ENCODE measurements at places on chromosomes 2 and 18.
A peak's percentile ranks its signal among the peaks of the same experiment; 100 is the strongest.

DNA sequence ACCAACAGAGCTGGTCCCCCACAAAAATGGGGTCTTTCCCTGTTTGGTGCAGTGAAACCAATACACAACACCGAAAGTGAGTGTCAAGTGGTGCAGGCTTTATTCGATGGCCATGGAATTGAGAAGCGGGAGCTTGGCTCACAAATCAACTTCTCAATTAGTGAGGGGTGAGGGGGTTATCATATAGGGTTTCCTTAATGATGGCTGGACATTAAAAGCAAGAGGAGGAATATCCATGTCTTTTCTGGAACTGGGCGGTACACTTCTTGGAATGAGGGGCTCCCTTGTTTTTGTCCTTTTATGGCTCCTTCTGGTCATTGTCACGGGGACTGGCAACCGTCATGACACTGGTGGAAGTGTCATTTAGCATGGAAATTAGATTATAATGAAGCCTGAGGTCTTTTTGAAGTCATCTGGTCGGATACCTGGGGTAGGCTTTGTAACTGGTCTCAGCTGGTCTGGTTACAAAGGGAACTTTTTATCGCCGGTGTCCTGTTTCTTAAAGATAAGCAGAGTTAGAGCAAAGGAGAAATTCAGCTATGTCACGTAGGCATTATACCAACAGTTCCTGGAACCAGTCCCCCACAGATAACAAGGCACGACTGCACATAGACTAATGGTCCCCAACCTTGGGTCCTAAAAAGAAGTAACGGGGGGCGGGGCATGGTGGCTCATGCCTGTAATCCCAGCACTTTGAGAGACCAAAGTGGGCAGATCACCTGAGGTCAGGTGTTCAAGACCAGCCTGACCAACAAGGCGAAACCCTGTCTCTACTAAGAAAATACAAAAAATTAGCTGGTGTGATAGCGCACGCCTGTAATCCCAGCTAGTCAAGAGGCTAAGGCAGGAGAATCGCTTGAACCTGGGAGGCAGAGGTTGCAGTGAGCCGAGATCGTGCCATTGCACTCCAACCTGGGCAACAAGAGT is 93.5 kb upstream of the NDUFV2 start:
- no peak for DNase-seq

- DNase-seq: no peak
Measured at GRCh38 chr2:168731616-168732015, 70.8 kb upstream of the NOSTRIN start.

GRCh38 chr18:59629894-59630293 is 67.3 kb downstream of the CCBE1 start:
- DNase-seq: no peak

DNA sequence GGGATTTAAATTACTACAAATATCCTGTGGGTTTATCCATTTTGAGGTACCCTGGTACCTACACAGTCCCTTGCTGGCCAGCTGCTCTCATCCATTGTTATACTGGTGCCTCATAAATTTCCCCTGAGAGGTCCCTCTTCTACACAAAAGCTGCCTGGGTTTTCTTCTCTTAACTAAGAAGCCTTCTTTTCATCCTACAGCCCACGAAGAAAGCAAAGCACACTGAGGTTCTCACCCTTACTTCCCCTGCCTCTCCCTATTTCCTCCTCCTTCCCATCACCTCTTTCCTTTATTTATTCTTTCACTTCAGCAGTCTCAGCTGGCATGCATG is 154.9 kb downstream of the CSRNP3 start:
- DNase-seq: peak; percentile 46

GRCh38 chr18:79952456-79952995 is 1.1 kb upstream of the SLC66A2 start:
- DNase-seq: no peak

GRCh38 chr2:70516596-70516995 is 37.0 kb downstream of the TGFA start:
- no peak for DNase-seq

DNA sequence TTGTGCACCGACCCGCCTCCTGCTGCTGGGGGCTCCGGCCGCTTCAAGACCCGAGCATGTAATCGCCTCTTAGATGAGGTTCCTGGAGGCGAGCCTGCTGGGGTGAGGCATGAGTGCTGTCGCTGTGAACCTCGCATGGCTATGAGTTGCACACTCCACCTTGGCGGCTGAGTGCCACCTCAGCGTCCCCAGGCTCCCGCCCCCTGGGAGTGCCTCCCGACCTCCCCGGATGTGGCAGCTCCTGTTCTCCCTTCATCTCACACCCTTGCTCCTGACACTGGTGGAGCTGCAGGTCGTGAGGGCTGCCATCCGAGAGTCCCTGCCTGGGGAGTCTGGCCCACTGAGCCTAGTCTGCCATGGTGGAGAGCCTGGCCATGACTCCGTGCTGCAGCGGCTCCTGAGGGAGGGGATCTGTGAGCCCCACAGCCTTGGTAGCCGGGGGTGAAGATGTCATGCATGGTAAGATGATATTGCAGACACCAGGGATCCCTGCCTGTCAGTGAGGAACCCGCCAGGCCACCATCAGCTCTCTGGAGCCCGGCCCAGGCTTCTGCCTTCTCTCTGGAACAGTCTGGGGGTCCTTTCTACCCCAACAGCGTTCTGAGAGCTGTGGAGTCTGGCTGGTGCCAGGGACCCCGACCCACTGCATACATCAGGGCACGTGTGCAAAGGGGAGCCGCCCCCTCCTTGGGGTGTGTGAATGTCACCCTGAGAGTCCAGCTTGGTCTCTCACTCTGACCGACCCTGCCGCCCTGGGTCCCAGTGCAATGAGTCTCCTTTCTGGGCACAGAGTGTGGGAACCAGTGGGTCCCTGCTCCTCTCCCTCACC is 61.6 kb upstream of the HS6ST1 start:
- DNase-seq: no peak

GRCh38 chr2:184599872-184600222 is 1.5 kb downstream of the ZNF804A start:
- no peak for DNase-seq

GRCh38 chr2:101883860-101884259 is 107.9 kb upstream of the IL1R2 start:
- DNase-seq: peak; percentile 8

DNA sequence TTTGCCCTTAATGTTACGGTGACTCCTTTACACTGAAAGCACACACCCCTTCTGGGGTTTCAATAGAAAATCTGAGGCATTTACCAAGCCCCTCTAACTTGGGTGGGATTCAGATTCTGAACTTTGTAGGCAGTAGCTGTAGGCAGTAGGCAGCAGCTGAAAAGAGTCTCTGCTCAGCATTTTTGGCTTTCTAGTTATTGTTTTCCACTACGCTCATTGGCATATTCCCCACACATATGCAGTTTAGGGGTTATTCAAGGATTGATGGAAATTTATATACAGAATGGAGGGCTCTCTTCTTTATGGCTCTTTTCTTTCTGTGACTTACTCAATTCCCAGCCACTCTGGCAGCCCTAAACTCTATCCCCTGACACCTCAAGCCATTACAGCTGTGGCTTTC is 232.7 kb upstream of the REV1 start:
- DNase-seq: no peak

- DNase-seq: no peak
Measured at GRCh38 chr2:144759746-144760145, 239.8 kb upstream of the ZEB2 start.

DNA sequence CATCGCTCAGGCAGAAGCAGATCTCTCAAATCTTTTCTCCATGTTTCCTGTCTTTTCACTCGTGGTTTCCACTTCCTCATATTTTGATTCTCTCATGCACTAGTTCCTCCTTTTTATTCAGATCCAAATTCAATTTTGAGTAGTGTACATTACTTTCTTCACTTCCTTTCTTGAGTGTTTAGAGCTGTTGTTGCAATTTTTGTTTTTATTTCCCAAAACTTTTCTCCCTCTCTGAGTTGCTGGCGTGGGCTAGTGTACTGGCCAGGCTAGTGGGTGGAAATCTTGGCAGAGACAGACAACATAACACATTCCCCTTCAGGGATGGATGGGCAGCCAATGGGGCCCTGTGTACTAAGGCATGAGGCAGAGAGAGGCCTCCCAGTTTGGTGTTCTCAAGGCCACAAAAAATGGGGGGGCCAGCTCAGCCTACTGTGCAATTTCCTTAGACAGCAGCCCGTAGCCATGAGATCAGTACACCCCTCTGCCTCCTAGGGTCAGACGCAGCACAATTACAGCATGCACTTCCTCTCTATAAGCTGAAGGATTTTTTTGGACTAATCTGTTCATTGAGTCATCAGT is 145.1 kb upstream of the PID1 start:
- DNase-seq: no peak

- DNase-seq: no peak
Measured at GRCh38 chr2:180599804-180600203, 380.6 kb upstream of the UBE2E3 start.

DNA sequence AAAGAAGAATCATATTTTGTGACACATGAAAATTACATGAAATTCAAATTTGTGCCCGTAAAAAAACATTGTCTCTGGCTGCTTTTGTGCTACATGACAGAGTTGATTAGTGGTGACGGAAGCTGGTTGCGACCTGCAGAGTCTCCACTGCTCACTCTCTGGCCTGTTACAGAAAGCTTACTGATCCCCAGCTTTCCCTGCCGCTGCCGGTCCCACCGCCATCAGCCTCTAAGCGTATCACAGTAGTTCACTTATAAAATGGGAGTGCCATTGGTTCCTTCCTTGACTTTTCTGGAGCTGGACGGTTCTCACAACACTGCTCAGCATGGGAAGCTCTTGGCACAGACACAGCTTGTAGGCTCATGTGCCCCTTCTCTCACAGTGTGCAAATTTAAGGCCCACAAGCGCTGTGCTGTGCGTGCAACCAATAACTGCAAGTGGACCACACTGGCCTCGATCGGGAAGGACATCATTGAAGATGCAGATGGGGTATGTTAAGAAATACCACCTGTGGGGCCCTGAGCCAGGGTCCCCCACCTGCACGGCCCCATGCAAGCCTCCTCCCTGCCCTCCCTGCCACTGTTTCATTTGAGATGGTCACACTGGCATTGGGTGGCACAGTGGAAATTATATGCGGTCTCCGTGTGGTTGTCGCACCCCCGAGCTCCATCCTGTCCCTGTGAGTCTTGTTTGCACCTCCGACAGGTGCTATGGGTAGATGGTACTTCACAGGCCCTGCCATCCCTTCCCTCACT is 81.3 kb downstream of the DGKD start:
- no peak for DNase-seq

DNA sequence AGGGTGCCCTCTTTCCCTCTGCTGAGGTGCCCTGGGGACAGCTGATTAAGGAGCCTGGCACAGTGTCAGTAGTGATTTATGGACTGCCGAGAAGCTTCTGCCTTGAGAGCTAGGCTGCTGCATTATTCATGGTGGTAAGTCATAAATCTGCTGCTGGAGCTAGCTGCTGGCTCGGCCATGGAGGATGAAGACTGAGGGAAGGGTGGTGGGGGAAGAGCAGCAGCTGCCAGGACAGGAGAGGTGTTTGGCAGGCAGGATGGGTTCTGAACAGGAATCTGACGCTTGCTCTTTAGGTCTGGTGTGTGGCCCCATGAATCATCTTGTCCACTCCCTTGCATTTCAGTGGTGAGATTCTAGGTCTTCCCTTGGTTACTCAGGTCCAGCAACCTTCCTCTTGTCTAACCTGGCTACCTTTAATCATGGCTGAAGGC is 296.3 kb downstream of the DYSF start:
- peak; percentile 11 for DNase-seq

DNA sequence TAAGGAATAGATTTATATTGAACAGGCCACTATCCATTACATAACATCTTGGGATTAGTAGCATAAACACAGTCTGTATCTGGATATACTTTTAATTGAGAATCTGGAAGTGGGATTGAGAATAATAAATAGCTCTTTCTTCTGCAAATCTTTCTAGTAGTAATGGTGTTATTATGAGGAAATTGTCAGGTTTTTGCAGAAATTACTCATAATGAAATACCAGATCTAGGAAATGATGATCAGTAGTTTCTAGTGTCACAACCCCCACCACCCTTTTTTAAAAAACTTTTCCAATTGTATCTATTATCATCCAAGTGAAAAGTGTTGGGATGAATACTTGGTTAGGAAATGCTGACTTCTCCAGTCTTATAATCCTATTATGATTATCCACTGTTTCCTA is 18.7 kb downstream of the NBEAL1 start:
- no peak for DNase-seq

- peak; percentile 79 for DNase-seq
Measured at GRCh38 chr18:48446582-48447225, 37.5 kb upstream of the ZBTB7C start.

- DNase-seq: no peak
Measured at GRCh38 chr2:148021886-148022285, 995 bp downstream of the MBD5 start.

GRCh38 chr18:65750389-65751154 is at the start of gene CDH7:
Gene CDH7 (plus strand): TSS chr18:65751012. CDS start chr18:65762843, 11,831 bp downstream.
- DNase-seq: peak; percentile 97

- no peak for DNase-seq
Measured at GRCh38 chr2:161147856-161148255, 12.4 kb upstream of the TANK start.

GRCh38 chr2:229330952-229331351 is 59.9 kb upstream of the PID1 start:
- DNase-seq: no peak

- DNase-seq: no peak
Measured at GRCh38 chr2:211468217-211468616, 911.8 kb downstream of the CPS1 start.

GRCh38 chr2:173404841-173405750 is 50.4 kb downstream of the CDCA7 start:
- no peak for DNase-seq

DNA sequence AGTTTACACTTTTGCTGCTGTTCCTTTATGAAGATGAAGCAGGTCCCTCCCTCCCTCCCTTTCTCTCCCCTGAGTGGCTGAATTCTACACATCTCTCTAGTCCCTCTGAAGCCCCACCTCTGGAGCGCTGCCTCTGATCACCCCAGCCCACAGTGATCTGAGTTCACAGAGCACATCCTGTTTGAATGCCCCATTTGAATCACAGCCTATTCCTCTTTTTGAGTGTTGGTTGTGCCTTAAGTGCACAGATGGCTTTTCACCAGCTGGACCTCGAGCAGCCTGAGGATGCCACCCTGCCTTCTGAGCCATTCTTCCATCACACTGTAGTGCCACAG is 87.1 kb downstream of the ITGB1BP1 start:
- DNase-seq: peak; percentile 81

- DNase-seq: no peak
Measured at GRCh38 chr2:102418421-102418961, 4.5 kb upstream of the IL18RAP start.

DNA sequence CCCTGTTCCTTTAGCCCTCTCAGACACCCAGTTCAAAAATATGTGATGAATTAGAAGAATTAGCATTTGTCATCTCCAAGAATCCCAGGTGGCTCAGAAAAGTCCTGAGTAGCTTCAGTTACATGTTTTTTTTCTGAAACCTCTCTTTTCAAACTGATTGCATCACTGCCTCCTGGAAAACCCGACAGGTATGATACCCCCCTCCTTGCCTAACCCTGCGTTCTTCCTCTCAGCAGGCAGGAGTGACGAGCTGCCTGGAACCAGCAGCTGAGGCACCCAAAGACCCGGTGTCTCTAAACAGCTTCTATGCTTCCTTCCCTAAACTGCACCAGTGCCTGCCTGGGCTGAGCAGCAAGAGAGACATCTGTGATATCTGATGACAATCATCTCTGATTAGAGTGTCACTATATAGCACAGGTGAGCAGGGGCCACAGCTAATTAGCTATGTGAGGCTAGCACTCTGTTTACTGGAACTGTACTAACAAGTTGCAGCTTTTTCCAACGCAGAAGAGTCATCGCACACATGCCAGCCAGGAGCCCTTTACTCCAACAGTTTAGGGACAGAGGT is 376.4 kb upstream of the ATP5MC3 start:
- DNase-seq: no peak

- no peak for DNase-seq
Measured at GRCh38 chr2:112972423-112973086, 5.3 kb upstream of the IL36G start.

- no peak for DNase-seq
Measured at GRCh38 chr2:20430035-20430434, 16.8 kb upstream of the RHOB start.

All from NCI-H1417 (cell line).